ENCODE measurements at places on chromosomes 5 and 9. TPM values are rescaled to one million over a fixed set of nuclear protein-coding genes. Genes with fewer than 3 reads are reported as not detected.

Gene PCDHB3
- total RNA-seq, result not detected

Gene MYORG
- total RNA-seq, result 2.8 TPM

Gene PCDHB5
- total RNA-seq, result 4.5 TPM

Gene LCN12
- not detected for total RNA-seq

Data from cardiac atrium fibroblast (primary cell).